ENCODE measurements at places on chromosomes 1 and 21. TPM values are rescaled to one million over a fixed set of nuclear protein-coding genes. Genes with fewer than 3 reads are reported as not detected.

The FAAH gene
- polyA plus RNA-seq: 25.0 TPM

The SMYD2 gene
- polyA plus RNA-seq: 53.7 TPM

The ATAD3C gene
- 10.3 TPM for polyA plus RNA-seq

The KPRP gene
- polyA plus RNA-seq: not detected

The FAM167B gene
- polyA plus RNA-seq: 4.8 TPM

The UQCRHL gene
- 5.8 TPM for polyA plus RNA-seq

The S100A7 gene
- polyA plus RNA-seq: not detected

The NHLH2 gene
- polyA plus RNA-seq: not detected

The CPT2 gene
- 21.5 TPM for polyA plus RNA-seq

The GBP7 gene
- polyA plus RNA-seq: not detected

The OR6K3 gene
- polyA plus RNA-seq: not detected

The S100A1 gene
- polyA plus RNA-seq: 570 TPM
